Activated CD4-positive, alpha-beta T cell treated with anti-CD3 and anti-CD28 coated beads, Interleukin-2, amount 50 U/mL, for 1 hour (primary cell): ENCODE measurements at places on chromosomes 16 and 17.

- no peak for DNase-seq
These were observed 6.7 kb upstream of the PHKG2 start for GRCh38 chr16:30741461-30741914.

DNA sequence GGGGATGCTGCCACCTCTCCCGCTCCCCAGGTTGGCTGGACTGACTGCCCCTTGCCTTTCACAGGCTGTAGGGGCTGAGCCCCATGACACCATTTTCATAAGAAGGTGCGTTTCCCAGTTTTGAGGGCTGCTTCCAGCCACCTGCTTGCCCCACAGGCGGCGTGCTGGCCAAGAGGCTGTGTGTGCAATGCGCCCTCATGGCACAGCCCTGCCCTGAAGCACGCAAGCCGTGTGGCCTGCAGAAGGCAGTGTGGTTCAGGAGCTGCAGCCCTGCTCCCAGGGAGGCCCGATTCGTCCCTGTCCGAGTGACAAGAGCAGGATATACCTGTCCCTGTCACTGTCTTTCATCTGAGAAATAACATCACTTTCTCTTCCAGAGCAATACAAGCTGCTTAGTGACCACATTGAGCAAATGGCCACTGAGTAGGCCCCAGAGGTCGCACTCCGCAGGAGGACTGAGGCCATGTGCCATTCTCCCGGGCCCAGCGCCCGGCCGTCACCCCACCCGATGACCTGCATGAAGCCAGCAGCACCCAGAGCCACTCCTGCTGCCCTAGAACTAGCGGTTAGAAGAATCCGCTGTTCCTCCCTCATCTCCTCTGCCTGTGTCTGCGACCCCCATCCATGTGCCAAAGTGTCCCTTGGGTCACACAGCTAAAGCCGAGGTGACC lies 24.2 kb downstream of the CIBAR2 start:
- DNase-seq = no peak

DNA sequence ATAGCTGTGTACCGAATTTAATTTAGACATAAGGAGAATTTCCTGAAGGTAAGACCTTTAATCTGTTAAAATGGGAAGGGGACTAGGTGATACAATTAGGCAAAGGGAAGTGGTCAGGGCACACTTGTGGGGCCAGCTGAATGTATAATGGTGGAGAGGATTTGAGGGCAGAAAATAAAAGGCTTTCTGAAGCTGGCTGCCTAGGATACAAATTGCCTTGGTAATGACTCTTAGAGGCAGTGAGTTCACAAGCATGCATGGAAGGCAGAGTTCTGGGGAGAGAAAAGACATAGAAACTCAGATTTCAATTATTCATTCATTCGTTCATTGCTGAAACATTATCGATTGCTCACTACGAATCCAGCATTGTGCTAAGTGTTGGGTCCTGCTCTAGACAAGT lies 12.4 kb upstream of the NFAT5 start:
- DNase-seq = no peak

GRCh38 chr17:7922269-7922844 lies 6.3 kb upstream of the RNF227 start:
- no peak for DNase-seq

- no peak for DNase-seq
These were observed 39.8 kb downstream of the ABCA5 start for GRCh38 chr17:69287168-69287567.

DNA sequence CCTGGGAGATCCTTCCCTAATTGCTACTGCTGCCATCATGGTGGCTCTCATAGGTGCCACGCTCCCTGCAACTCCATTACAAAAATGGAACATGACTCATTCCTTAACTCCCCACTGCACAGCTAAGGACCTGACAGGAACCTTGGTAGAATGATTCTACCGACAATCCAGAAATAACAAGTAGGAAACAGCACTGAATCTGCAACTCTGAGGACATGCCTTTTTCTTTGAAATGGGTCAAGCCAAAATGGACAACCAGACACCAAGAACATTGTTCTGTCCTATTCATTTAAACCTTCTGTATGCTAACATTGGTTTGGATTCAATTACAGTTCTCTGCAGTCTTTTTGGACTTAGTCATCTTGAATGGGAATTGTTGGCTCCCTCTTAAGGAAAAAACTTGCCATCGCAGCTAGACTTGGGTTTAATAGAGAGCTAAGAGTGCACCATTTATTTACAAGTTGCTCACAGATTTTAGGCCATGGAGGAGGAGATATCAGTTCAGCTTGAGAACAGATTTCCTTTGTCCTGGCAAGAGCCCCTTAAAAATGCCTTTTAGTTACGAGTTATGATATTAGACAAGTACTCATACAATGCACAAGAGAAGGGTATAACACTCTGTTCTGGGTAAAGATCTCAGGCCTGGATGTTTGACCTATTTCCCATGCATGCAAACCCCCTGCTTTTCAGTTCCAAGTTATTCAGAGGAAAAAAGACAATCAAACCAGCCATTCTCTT lies 20.9 kb upstream of the NSRP1 start:
- DNase-seq = no peak

DNA sequence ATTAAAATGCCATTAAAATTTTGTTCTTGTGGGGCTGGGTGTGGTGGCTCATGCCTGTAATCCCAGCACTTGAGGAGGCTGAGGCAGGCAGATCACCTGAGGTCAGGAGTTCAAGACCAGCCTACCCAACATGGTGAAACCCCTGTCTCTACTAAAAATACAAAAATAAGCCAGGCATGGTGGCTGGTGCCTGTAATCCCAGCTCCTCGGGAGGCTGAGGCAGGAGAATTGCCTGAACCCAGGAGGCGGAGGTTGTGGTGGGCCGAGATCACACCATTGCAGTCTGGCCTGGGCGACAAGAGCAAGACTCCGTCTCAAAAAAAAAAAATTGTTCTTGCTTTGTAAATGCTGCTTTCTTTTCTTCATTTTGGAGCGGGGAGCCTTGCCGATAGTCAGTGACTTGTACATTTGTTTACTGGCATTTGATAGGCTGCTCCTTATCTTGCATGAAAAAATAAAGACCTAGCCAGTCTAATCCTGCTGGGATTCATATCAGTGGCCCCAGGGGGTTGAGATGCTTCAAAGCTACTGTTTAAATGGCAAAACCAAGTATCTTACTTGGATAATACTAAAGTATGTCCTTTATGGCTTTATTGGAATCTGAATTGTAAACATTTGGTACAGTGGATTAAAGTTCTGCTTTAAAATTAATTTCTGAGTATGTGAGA lies 3.3 kb upstream of the CLTC start:
- DNase-seq = no peak

- DNase-seq = no peak
These were observed 8.9 kb downstream of the RHBDF2 start for GRCh38 chr17:76492123-76492988.

DNA sequence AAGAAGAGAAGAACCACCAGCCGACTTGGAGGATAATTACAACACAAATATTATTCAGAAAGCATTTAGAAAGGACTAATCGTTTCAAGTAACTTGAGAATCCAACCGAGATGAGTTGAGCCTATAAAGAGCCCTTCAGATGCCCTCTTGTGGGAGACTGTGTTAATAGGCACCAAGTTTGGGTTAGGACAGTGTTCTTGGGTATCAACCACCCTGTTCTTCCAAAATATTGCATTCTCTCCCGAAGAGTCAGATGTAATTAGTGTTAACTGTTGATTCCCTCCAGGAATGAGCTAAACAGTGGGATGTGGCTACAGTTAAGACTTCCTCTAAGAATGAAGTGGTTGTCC lies 87.8 kb upstream of the NOL11 start:
- DNase-seq = no peak

DNA sequence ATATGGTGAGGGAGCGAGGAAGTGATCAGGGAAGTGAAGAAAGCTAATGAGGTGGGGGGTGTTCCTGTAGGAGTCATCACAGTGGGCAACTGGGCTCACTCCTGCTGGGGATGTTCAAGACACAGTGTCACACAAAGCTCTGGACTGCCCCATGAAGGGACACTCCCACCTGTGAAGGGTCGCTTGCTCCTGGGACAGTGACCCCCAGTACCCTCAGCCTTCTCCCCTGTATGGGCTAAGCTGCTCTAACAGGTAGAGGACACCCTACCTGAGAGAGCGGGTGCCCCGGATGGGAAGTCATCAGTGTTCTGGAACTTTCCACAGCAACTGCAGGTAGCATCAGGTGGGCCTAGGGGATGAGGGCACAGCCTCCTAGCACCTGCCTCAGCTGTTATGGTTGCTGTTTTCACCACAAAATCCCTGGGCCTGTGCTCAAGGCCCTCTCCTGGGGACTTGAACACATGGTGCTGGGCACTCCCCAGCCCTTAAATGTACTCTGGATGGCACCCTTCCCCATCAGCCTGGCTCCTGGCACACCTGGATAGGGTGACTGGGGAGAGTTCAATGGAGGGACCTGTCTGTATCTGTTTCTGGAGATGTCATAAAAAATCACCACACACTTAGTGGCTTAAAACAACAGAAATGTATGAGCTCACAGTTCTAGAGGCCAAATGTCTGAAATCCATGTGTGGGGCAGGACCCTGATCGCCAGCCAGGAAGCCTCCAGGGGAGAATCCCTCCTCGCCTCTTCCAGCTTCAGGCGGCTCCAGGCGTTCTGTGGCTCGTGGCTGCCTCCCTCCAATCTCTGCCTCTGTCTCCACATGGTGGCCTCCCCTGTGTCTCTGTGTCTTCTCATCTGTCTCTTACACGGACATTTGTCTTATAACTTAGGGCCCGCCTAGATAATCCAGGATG lies 104.0 kb upstream of the CDH5 start:
- no peak for DNase-seq

GRCh38 chr16:50301626-50302471 lies 35.5 kb downstream of the ADCY7 start:
- no peak for DNase-seq

- DNase-seq = no peak
These were observed 57.4 kb downstream of the HS3ST3A1 start for GRCh38 chr17:13544292-13544691.

GRCh38 chr17:59470624-59471297 lies 94.6 kb upstream of the DHX40 start:
- no peak for DNase-seq

GRCh38 chr16:10990378-10990777 lies 46.0 kb downstream of the CLEC16A start:
- DNase-seq = no peak

DNA sequence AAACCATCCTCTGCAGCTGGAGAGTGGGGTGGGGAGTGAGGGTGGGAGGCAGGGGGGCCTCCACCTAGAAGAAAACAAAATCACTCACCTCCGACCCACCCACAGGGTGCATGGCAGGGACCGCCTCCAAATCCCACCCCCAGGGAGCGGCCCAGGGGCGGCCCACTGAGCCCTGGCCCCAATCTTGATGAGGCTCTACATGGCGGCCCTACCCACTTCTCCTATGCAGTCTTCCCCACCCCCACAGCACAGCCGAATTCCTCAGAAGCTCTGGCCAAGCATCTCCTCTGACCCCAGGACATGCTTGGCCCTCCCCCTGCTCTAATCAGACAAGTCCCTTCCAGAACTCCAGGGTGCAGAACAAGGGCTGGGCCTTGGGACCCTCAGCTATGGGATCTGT lies 18.2 kb upstream of the FASN start:
- DNase-seq = no peak

DNA sequence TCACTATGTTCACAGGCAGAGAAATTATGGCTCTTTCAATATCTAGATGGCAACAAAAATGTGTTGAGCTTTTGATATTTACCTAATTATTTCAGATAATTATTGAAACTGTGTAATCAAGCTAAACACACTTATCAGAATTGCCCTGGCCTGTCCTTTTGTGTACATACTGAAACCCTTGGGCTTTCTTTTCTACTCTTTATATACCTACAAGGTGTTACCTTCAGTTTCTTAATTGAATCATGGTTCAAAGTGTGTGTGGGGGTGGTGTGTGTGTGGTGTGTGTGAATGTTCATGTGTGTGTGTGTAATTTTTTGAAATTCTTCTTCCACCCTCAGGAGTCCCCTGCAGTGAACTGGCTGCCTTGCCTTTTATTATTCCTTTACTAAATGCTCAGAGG lies 506.8 kb upstream of the SOX9 start:
- DNase-seq = no peak

GRCh38 chr17:67123699-67124098 lies 79.3 kb downstream of the CACNG1 start:
- no peak for DNase-seq

GRCh38 chr17:2123375-2124251 lies 68.7 kb downstream of the HIC1 start:
- DNase-seq = no peak

- DNase-seq = no peak
These were observed 15.9 kb downstream of the CASKIN2 start for GRCh38 chr17:75499313-75500022.

DNA sequence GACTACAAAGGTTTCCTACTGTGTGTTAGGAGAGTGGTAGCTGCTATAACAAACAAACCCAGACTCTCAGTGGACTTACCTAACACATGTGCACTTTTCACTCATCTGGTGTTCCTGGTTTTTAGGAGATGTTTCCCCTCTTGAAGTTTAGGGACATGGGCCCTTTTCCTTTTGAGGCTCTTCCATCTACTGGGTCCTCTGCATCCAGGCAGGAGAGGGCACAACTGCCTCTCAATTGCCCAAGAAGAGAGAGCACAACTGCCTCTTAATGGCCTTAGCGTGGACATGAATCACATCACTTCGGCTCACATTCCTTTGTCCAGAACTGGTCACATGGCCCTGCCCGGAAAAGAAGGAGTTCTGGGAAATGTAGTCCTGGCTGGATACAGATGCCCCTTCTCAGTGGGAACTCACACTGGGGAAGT lies 9.8 kb upstream of the TNRC6C start:
- no peak for DNase-seq

DNA sequence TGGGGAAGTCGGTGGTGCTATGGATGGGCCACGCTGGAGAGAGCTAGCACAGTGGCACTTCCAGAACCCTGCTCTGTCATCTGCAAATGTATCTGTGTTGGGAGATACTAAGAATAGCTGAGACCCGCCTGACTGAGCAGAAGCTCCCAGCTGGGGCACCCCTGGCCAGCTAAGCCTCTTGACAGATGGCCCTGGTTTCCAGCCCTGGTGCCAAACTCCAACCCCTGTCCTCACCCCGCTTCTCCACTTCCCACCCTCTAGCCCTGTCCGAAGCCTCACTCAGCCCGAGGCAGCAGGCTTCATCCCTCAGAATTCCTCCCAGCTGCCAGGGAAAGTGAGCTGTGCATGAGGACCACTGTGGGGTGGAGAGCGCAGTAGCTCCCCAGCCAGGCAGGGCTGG lies 124.4 kb downstream of the CCDC144A start:
- no peak for DNase-seq

DNA sequence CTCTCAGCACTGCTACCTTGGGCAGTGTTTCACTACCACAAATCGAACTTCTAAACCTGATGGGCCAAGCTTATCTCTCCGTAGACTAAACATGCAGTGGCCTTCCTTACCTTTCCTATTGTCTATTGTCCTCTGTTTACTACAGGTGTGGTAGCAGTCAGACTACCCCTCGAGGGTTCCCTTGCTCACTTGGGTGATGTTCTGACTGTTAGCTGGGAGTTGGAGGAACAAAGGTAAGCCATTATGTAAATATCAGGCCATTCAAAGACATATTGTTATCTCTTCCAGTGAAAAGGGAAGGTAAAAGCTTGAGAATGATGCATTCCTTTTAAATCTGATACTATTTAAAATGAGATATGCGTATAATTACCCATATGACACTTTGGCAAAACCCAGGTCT lies 828.3 kb upstream of the EEF2KMT start:
- no peak for DNase-seq

- DNase-seq = no peak
These were observed 27.4 kb upstream of the GINS2 start for GRCh38 chr16:85716022-85716679.
